ENCODE measurements at places on chromosomes 5 and 9.

GRCh38 chr5:169599451-169599850 lies 15.9 kb downstream of the SPDL1 start:
- no peak for DNase-seq

DNA sequence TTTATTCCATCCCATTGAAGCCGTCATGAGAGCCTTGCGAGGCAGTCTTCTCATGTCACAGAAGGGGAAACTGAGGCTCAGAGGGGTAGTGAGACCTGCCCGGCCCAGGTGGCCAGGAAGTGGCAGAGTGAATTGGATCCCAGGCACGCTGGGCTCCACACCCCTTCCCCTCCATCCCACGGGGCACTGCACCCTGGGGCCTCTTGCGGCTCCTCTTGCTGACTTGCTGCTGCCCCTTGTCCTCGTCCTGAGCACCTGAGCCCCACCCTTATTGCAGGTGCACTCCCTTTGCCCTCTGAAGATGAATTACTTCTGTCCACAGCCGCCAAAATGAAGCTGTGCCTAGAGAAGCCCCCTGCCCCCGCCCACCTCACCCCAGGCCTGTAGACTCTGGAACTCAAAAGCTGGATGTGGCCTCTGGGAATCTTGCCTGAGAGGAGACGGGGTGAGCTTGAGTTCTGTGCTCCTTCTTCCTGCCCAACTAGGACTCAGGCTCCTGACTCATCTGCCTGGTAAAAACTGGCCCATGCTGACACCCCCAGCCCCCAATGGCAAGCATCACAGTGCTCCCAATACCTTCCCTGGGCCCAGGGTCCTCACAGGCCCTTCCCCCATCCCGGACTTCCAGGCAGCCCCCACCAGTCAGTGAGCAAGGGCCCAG lies 6.4 kb downstream of the NEURL1B start:
- DNase-seq = no peak

DNA sequence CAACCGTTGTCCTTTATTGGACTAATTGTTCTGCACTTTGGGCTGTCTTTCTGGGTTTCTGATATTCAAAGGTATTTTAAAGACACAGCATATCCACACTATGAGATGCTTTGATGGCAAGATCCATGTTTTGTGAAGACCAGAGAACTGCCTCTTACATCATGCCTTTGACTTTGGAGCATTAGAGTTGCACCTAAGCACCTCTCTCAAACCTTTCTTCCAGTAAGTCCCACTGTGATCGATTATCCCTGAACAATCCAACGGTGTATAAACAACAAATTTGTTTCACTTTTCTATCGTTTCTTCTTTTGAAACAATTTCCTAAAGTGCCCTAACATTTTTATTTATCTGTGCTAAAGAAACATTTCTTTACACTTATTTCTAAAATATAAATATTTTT lies 144.4 kb downstream of the KCTD16 start:
- no peak for DNase-seq

DNA sequence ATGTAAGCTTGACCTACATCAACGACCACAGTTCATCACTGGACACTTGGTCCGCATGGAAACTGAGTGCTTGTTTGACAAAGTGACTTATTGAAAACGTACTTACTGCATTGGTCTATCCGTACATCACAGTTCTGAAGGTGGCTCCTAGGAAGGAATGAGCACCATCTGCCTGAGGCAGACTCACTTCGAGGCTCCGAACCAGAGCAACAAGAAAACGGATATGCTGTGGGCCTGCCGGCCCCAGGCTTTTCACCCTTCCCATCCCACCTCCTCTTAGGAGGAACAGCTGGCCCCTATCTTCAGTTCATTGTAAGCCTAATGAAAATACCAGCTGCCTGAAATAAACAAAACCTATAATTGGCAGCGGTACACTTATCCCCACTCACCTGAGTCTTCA lies 67.2 kb upstream of the TSLP start:
- DNase-seq = no peak

- DNase-seq = no peak
These were observed 188.5 kb downstream of the EPB41L4A start for GRCh38 chr5:112230606-112231005.

GRCh38 chr5:149732324-149733128 lies 2.4 kb downstream of the PPARGC1B start:
- DNase-seq = no peak

DNA sequence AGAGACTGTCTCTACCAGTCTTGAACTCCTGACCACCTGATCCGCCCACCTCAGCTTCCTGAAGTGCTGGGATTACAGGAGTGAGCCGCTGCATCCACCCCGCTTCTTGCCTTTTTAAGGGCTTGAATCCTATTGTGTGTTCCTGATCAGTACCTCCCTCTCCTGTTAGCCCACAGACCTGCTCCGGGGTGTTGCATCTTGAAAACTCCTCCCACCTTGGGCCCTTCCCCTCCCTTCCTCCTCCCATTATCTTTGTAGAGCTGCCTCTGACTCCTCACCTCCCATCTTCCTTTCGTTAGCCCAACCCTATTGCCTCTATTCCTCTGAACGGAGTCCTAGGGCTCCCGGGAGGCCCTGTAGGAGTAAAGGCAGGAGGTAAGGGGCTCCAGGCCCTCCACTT lies 48.5 kb upstream of the NEK6 start:
- DNase-seq = no peak

GRCh38 chr5:129051283-129051682 lies 43.3 kb upstream of the ISOC1 start:
- no peak for DNase-seq

GRCh38 chr9:135116881-135117280 lies 29.4 kb downstream of the OLFM1 start:
- DNase-seq = no peak

DNA sequence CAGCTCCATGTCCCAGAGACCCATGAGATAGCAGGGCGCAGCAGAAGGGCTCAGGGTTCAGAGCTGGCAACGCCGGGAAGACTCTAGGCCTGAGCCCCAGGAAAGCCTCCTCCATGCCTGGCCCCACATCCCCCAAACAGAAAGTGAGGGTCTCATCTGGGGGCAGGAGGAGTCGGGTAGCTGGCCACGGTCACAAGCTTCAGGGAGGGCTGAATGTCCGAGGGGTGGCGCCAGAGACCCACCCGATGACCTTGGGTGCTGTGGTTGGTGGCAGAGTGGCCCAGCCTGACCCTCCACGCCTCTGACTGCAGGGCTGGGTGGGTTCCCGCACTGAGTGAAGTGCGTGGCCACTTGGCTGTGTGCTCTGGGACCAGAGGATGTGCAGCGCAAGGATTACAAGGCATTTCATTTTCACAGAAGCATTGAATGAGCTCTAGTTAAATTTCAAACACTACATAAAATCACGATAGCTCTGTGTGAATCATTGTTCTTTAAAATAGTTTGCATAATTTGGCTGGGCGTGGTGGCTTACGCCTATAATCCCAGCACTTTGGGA lies 3.0 kb downstream of the C8G start:
- DNase-seq = no peak

DNA sequence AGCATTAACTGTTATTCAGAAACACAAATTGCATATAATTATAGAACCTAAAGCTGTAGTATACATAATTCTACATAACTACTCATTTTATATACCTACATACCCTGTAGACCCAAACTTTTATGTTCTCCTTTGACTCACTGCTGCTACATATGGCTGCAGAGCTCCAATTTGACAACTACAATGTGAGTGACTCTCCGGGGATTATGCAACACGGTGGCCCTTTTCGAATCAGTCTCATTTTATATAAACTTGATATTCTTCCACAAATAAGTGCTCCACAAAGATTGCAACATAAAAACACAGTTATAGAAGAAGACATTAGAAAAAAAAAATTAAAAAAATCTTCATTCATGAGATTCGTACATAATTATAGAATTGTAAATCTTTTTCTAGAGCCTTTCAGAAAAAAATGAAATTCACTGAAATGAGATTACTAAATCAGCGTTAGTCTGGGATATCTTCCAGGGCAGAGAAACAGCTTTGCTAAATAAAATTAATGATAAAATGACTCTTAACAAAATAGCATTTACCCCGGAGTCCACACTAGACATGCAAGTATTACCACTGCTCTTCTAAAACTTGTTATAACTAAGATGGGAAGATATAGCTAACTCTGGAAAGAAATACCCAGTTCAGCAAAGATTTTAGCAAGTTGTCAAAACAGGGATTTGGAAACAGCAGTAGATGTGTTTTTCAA lies 52.6 kb downstream of the SRFBP1 start:
- no peak for DNase-seq

- no peak for DNase-seq
These were observed 70.8 kb downstream of the RAB24 start for GRCh38 chr5:177232761-177233160.

- DNase-seq = no peak
These were observed 746.5 kb upstream of the ZNF608 start for GRCh38 chr5:125492977-125493376.

DNA sequence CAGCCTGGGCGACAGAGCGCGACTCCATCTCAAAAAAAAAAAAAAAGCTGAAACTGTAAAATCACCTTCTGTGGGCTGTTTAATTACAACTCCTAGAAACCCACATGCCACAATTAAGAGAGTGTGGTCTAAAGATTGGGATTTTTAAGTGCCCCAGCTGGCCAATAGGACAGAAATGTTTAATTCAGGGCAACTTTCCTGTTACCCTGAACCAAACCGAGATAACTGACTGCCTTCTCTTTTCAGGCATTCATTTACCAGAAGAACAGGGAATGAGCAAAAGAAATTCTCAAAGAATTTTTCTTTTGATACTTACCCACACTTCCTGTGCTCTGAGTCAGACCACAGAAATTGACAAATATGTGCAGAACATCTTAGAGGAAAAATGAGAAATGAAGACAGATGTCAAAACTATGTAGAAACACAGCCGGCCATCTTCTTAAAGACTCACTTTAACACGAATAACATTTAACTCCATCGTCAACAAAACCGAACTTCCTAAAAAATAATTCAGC lies 221.3 kb upstream of the DAPK1 start:
- DNase-seq = no peak

GRCh38 chr5:33530183-33531036 lies 89.6 kb downstream of the TARS1 start:
- no peak for DNase-seq

DNA sequence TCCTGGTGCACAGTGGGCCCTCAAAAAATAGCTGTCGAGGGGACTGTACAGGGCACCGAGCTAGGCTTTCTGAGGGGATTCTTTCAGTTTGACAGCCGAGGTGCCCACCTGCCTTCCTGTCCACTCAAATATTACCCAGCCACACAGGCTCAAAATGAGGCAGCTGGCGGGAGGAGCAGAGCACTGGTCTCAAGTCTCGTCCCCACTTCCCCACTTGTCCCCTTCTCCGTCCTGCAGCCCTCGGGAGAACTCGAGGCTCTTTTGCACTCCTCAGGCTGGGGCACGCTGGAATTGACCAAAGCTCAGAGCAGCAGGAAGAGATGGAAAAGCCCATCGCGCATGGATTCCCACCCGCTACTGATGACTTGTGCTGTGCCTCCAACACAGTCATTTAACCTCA lies 185.2 kb downstream of the HSPA4 start:
- DNase-seq = no peak

All from hematopoietic multipotent progenitor cell treated with erythropoietin and hydrocortisone succinate and interleukin-3 and kit ligand, for 17 days (in vitro differentiated cells).